Retina (tissue), 1 donor: ENCODE measurements at places on chromosomes 2 and 18.

DNA sequence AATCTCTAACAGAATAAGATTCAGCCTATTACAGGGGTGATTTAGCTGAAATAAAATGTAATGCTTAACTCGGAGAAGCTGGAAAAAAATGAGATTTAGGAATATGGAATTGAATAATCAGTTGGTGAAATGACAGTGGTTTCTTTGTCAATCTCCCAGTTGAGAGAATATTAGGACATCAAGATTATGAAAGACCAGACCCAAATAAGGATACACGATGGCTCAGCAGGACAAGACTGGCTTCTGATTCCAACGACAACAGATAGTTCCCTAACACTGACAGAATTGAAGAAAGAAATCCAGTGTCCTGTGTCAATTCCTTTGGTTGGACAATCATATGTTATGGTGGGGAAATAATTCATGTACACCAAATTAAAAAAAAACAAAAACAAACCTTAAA lies 55.8 kb downstream of the HRH4 start:
- DNase-seq = no peak

GRCh38 chr2:197596766-197597165 lies 78.6 kb downstream of the RFTN2 start:
- no peak for DNase-seq

DNA sequence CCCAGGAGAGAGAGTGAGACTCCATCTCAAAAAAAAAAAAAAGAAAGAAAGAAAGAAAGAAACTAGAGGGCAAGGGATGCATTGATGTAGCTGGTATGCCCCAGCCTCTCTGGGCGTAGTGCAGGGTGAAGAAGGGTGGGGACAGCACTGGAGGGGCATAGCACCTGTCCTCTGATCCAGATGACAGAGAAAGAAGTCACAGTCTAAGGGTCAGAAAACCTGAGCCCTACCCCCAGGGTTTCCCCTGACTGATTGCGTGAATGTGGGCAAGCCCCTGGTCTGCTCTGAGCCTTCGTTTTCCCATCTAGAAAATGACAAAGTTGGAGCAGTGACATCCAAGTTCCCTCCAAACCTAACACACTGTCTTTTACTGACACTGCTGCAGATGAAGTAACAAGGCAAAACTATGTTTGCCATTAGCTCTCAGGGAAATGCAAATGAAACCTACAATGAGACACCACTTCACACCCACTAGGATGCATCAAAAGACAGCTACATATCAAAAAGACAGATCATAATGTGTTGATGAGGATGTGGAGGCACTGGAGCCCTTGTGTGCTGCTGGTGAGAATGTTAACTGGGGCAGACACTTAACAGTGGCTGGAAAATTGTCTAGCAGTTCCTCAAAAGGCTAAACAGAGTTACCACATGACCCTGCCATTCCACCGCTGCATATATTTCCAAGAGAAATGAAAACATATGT lies 19.5 kb upstream of the YWHAQ start:
- DNase-seq = no peak

DNA sequence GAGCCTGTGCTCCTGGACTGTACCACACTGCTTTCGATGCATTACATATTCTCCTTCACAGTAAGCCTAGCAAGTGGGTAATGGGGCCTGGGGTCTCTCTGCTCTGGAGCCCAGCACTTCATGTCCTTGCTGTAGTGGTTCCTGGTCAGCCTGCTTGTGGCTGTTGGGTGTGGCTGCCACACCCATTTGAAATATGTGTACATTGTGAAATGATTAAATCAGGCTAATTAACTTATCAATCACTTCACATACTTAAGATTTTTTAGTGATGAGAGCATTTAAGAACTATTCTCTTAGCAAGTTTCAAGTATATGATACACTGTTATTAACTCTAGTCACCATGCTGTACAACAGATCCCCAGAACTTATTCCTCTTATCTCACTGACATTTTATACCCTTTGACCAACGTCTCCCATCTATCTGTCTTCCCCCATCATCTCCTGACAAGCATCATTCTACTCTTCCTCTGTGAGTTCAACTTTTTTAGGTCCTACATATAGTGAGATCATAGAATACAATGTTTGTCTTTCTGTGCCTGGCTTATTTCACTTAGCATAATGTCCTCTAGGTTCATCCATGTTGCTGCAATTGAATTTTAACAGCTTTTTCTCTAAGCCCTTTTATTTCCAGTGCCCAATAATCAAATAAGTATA lies 92.1 kb downstream of the LYPD6 start:
- DNase-seq = no peak

GRCh38 chr2:150063931-150064548 lies 423.4 kb downstream of the RND3 start:
- DNase-seq = no peak

DNA sequence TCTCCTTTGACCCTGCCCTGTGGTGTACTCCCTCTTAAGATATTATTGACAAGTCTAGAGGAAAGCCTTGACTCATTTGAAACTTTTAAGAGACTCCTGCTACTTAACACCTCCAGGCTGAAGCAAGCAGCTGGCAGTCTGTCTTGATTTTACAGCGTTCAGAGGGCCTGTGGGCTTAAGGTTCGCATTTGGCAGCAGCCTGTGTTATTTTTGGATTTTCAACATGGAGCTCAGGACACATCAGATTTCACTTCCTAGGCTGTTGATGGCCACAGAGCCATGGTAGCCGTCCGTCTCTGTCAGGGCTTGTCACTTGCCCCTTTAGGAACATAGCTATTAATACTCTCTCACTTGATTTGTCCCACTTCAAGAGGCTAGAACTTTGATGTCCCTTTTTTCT lies 73.6 kb downstream of the VWA3B start:
- DNase-seq = no peak

- peak; percentile 20 for DNase-seq
Measured at GRCh38 chr2:44793322-44793870, 148.1 kb upstream of the SIX3 start.

DNA sequence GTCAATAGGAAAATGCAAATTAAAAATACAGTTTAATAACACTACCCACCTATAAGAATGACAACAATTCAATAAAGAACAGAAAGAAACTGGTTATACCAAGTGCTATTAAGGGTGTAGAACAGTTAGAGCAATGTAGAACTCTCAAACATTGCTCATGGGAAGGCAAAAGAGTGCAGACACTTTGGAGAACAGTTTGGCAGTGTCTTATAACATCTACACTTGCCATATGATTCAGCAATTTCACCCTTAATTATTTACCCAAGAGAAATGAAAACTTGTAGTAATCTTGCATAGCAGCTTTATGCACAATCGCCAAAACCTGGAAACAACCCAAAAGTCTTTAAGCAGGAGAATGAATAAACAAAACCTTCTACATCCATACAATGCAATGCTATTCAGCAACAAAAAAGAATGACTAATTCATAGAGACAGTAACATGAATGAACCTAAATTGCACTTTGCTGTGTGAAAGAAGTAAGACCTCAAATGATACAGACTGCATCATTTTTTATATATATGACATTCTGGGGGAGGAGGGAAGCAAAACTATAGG lies 455.2 kb downstream of the THSD7B start:
- no peak for DNase-seq

- no peak for DNase-seq
Measured at GRCh38 chr18:5979971-5980457, 84.7 kb upstream of the TMEM200C start.

- DNase-seq = no peak
Measured at GRCh38 chr2:8421658-8422449, 260.0 kb upstream of the ID2 start.

DNA sequence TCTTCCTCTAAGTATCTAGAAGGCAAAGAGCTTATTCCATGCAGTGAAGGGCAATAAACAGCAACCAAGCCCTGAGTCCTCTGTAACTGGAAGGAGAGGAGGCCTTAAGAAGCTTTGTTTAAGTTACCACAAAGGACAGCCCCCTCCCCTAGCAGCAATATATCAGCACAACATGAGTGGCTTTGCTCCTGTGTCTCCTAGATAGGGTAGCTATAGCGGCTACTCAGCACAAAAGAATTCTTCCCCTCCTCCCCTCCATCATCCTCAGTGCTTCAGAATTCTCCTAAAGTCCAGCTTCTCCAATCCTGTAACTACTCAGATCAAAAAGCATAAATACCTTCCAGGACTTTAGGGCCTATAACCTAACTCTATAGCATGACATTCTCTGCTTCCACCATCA lies 16.5 kb downstream of the SUMO1 start:
- DNase-seq = no peak

GRCh38 chr2:180647221-180647620 lies 333.2 kb upstream of the UBE2E3 start:
- DNase-seq = no peak

- no peak for DNase-seq
Measured at GRCh38 chr2:47270421-47270820, 115.3 kb upstream of the STPG4 start.

DNA sequence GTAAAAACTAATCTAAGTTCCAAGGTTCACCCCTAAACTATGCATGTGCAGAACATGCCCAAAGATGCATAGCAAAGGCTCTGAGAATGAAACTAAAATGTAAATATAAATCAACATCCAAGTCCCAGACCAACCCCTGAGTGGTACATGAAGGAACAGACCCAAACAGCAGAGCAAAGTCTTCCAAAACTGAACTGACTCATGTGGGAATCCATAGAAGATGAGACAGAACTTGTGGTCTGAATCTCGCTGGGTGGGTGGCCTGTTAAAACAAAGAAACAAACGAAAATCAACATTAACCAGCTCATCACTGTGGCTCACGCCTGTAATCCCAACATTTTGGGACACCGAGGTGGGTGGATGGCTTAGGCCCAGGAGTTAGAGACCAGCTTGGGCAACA lies 29.5 kb upstream of the ATRAID start:
- no peak for DNase-seq

- peak; percentile 86 for DNase-seq
Measured at GRCh38 chr2:120735746-120736170, at the start of gene GLI2. Gene GLI2, plus strand, starts transcription at chr2:120735868. Its CDS starts 61,453 bp downstream, at chr2:120797321.

GRCh38 chr2:121211251-121211650 lies 73.8 kb downstream of the TFCP2L1 start:
- DNase-seq = no peak

- DNase-seq = no peak
Measured at GRCh38 chr2:38217401-38218188, 141.6 kb upstream of the CYP1B1 start.

DNA sequence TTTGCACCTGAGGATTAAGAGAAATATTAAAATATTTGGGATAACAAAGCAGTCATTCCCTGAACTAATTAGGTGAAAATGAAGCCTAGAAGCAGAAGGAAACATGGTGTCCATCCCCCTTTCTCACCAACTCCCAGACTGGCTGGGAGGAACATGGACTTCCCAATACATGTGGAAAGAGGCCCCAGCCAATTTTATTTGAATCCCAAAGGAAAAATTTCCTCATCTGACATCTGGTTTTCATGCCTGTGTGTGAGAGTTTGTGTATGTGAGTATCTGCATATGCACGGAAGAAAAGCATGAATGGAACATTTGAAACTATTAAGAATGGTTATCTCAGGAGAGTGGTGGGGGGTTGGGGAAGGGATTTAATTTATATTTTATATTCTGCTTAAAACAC lies 84.3 kb downstream of the COPS8 start:
- DNase-seq = no peak

- no peak for DNase-seq
Measured at GRCh38 chr2:197982565-197982964, 178.2 kb downstream of the PLCL1 start.

GRCh38 chr2:96225016-96225533 lies 16.4 kb upstream of the STARD7 start:
- DNase-seq = no peak

- DNase-seq = no peak
Measured at GRCh38 chr2:155825876-155826275, 506.6 kb downstream of the NR4A2 start.

DNA sequence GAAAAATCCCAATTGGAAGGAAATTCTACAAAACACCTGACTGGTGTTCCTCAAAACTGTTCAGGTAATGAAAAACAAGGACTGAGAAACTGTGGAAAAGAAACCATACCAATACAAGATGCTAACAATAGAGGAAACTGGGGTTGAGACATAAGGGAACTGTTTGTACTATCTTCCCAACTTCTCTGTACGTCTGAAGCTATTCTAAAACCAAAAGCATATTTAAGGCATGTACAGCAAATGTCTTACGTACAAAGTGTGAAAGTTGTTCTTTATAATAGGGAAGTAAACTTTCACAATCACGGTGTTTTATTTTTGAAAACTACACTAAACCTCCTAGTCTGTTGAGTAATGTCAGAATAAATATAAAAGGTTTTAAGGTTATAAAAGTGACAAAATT lies 776.1 kb upstream of the RAB6C start:
- DNase-seq = no peak

GRCh38 chr2:233288663-233289062 lies 19.0 kb upstream of the SAG start:
- no peak for DNase-seq

GRCh38 chr2:238493880-238494572 lies 67.3 kb downstream of the ASB1 start:
- no peak for DNase-seq

DNA sequence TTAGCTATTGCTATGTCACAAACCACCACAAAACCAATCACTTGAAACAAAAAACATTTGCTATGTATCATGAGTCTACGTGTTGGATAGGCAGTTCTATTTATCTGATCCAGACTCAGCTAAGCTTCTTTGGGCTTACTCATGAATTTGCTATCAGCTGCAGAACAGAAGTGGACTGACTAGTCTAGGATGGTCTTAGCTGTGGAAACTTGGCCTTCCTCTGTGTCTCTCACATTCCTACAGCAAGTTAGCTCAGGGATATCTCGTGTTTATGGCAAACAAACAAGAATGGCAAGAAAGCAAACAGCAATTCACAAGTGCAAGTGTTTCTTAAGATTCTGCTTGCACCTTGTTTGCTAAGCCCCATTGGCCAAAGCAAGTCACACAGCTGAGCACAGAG lies 288.0 kb upstream of the TNP1 start:
- DNase-seq = no peak

GRCh38 chr18:72833471-72833870 lies 34.3 kb downstream of the NETO1 start:
- no peak for DNase-seq

DNA sequence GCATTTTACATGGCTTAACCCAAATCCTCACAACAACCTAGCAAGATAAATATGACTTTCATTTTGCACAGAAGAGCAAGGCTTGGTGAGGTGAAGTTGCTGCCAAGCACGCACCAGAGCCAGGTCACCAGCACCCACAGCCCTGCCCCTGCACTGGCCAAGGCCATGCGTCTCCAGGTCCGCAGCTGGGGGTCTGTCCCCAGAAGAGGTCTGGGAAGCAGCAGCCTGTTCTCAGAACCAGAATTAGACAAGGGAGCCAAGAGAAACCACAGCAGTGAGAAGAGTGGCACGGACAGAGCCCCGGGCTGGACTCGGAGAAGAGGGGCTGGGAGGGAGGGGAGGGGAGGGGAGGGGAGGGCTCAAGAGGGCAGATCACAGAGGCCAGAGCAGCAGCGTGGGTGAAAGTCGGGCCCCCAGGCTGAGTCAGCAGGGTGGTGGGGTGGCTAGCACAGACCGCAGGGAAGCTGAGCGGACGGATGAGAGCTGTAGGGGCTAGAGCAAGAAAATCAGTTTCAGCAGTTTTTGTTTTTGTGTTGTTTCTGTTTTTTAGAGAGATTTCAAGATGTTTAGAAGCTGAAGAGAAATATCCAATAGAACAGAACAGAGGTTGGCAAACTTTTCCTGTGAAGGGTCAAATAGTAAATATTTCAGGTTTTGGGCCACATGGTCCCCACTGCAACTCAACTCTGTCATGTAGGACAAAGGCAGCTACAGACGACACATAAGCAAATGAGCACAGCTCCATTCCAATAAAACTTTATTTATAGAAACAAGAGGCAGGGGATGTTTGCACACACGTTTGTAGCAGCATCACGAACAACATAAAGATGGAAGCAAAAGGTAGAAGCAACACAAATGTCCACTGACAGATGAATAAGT lies 7.4 kb upstream of the MTERF4 start:
- DNase-seq = no peak

GRCh38 chr2:7887441-7887840 lies 794.4 kb upstream of the ID2 start:
- DNase-seq = peak; percentile 37
